HepG2 (cell line): ENCODE measurements at places on chromosomes 12 and 14. TPM values are rescaled to one million over a fixed set of nuclear protein-coding genes. Genes with fewer than 3 reads are reported as not detected.
A peak's percentile ranks its signal among the peaks of the same experiment; 100 is the strongest.

The TAC3 gene
- total RNA-seq: 0.15 TPM in 1 of 2 replicates, not detected in the other

GRCh38 chr12:87272851-87273250 is 756.4 kb downstream of the C12orf50 start:
- no peaks in the 10 kb centered on the region for H3K27me3 ChIP-seq
- no peaks in the 10 kb centered on the region for H3K36me3 ChIP-seq
- H3K27ac ChIP-seq: no peak overlapping the region
- H3K4me3 ChIP-seq: no peak overlapping the region

DNA sequence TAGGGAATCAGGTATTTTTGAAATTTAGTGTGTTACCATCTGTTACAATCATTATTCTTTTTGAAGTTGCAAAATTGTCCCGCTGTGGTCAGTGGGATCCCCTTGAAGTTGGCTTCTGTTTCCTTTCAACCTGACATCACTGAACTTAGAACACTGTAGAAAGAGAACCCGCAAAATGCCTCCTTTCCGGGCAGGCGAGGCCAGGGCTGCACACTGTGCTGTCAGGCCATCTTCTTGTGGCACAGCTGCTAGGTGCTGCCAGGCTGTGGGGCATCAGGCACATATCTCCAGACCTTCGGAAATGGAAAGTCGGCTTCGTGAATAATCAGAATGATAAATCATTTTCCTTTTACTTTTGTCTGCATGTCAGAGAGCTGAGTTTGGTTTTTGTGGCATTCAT is 103.5 kb downstream of the GLT1D1 start:
- H3K4me1 ChIP-seq: no peaks in the 10 kb centered on the region
- H3K27ac ChIP-seq: no peak overlapping the region
- no peaks in the 10 kb centered on the region; the same call in 1 of the 2 replicates for H3K27me3 ChIP-seq
- no peaks in the 10 kb centered on the region for H3K36me3 ChIP-seq

GRCh38 chr14:61486930-61487495 is 165.6 kb downstream of the PRKCH start:
- no peaks in the 10 kb centered on the region for H3K36me3 ChIP-seq
- H3K4me3 ChIP-seq: no peak overlapping the region
- DNase-seq: no peak
- no peaks in the 10 kb centered on the region for H3K27me3 ChIP-seq

The CAPRIN2 gene
- 12.0 and 21.7 TPM in 2 replicates for total RNA-seq

- H3K4me3 ChIP-seq: no peak overlapping the region
- no peaks in the 10 kb centered on the region; the same call in 1 of the 2 replicates for H3K27me3 ChIP-seq
- no peaks in the 10 kb centered on the region for H3K36me3 ChIP-seq
- no peak overlapping the region for H3K27ac ChIP-seq
- H3K4me1 ChIP-seq: peaks cover 21% of the 10 kb centered on the region
- DNase-seq: no peak
Measured at GRCh38 chr14:75205591-75205990, 29.2 kb upstream of the TMED10 start.

DNA sequence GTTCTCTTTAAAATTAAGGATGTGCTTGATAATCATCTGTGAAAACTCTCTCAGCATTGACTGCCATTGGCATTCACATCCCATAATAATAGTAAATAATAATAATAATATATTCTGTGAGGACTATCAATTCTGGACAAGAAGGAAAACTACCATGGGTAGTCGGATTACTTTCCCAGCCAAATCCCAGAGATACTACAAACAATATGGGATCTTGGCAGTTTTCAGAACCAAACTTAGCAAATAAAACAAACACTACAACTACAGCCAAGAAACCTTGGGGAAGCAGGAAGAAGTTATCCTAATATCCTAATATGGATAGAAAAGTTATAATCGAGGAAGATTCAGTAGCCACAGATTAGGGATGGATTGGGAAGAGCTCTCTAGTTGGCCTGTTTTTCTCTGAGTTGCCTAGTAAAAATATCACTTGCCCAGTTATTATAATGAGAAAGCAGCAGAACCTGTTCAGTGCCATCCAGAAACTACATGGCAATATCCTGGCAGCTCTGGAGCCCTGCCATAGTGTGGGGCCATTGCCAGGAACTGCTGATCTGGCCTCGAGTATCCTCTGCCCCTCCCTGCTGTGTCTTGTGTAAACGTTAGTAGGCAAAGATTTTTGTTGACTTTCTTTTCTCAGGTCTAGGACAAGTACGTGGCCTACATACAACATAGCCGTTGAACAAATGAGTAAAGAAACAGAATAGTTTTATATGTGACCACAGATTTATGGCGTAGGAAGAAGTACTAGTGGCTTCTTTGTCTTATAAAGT is 193.5 kb downstream of the SLC2A13 start:
- DNase-seq: peak; percentile 18
- no peaks in the 10 kb centered on the region for H3K36me3 ChIP-seq
- H3K27ac ChIP-seq: no peak overlapping the region
- peaks cover 9% of the 10 kb centered on the region for H3K4me1 ChIP-seq
- H3K4me3 ChIP-seq: no peak overlapping the region
